ENCODE measurements at places on chromosomes 2 and 18. TPM values are rescaled to one million over a fixed set of nuclear protein-coding genes. Genes with fewer than 3 reads are reported as not detected.

DNA sequence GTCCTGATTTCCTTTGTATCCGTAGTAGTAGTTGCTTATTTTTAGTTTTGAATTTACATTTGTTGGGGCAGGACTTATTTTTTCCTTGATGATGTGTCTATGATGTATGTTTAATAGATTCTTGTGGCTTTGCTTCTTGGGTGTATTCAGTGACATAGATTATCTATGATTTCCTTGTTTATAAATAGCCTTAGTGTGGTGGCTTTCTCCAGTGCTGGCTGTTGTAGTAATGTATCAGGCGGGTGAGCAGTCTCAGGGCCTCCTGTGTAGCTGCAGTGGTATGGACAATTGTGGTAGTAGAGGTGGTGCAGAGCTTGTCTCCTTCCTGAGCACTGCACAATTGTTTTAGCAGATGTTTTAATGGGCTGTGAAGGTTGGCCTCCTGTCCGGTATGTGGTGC, 60.5 kb downstream of the SMCHD1 start:
- no peak for DNase-seq

DNA sequence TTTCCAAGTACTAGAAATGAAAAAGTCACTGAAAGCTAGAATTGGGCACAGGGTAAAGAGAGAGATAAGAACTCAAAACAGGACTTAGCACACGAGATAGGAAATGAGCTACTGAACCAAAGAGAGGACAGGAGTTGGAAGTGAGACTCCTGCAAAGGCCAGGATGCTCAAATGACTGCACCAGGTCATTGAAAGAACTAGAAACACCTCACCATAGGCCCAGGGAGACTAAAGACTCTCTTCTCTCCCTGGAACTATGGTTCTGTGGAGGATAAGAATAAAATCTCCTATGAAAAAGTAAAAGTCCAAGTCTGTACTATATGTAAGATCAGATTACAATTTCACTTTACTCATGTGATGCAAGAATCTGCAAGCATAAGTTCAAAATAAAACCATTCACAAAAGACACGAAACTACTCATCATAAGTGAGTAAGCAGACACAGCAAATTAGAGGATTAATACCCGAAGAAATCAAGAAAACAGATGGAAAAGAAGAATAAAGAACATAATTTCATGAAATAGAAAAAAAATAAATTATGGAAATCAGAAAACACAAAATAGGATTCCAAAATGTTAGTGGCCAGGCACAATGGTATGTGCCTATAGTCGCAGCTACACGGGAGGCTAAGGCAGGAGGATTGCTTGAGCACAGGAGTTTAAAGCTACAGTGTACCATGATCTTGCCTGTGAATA, 6.5 kb downstream of the NBAS start:
- no peak for DNase-seq

GRCh38 chr2:127675331-127676261, at the start of gene LIMS2:
TSS of gene LIMS2 (minus strand) at chr2:127675530. CDS start at chr2:127675024, 506 bp downstream.
- peak; percentile 71 for DNase-seq

CPLX4 gene
- total RNA-seq, result not detected

GRCh38 chr2:72956936-72957335, 39.6 kb downstream of the EMX1 start:
- DNase-seq, result no peak

- DNase-seq, result no peak
Measured at GRCh38 chr2:28185153-28185552, 207.5 kb upstream of the FOSL2 start.

DNAH6 gene
- 0.16 TPM for total RNA-seq

DNA sequence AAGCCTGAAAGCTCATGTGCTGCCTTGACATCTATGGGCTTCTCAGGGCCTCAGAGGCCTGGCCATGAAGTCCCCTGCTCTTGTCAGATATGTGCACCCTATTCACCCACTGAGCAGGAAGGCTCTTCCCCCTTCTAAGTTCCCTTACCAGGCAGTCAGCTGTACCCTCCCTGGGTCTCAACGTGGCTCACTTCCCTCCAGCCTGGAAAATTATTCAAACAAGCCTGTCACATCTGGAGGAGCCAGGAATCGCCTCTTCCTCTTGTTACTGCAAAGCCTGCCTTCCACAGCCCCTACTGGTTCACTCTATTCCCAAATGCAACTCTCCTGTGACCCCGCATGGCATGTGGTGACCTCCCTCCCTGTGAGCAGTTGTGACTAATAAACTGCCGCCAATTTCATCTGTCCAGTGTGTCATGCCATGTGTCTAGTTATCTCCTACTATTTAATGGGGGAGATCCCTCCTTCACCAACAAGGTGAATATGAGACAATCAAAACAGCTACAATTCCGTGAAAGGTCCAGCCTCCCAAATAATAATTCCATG, 8.4 kb upstream of the SERPINB8 start:
- DNase-seq, result no peak

GRCh38 chr2:233133239-233133638, 73.1 kb downstream of the INPP5D start:
- no peak for DNase-seq

- DNase-seq, result peak; percentile 78
Measured at GRCh38 chr2:234446404-234447076, 50.3 kb downstream of the ARL4C start.

GRCh38 chr18:50947899-50948298, 19.9 kb upstream of the ELAC1 start:
- DNase-seq, result no peak

DNA sequence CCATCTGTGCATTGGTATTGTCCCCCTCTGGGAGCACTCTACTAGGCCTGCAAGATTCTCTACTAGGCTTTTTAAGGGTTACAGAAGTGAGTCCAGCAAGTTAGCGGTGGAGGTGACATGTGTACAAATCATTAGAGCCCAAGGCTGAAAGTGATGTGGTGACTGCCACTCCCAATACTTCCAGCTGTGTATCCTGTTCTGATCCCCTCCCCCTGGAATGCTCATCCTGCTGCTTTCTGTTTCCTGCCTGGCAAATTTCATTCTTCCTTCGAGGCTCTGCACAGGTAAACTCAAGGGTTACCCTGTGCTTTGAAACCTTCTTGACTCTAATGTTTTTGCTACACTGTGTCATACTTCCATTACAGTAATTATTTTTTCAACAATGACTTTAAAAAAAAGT, 258.5 kb upstream of the REV1 start:
- no peak for DNase-seq

- DNase-seq, result no peak
Measured at GRCh38 chr18:79947881-79948610, 3.4 kb downstream of the SLC66A2 start.

DNA sequence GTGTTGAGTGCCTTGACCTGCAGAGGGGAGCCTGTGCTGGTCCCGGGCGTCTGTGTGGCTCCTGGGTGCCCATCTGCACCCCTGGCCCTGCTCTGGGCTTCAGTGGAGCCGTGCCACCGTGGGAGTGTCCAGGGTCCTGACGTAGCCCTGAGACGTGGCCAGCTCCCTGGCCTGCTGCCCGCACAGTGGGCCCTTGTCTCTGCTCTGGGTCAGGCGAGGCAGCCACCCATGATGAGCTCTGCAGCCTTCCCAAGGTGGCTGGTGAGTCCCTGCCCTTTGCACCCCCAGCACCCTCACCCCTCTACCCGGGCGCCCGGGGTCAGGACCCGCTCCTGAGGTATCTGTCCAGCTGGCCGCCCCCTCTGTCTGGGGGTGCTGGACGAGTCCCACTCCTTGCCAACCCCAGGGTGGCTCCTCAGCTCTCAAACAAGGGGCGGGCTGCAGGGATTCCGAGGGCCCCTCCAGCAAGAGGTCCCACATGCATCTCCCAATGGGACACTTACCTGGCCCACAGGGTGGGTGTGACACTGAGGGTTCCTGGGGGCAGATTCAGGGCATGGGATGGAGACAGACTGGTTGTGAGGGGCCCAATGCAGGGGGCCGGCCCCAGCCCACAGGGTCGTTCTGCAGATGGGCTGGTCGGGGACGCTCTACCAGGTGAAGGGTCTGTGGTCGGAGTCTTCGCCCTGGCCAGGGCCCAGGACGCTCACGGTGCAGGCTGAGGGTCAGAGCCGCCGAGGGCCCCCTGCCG, 2.4 kb downstream of the NEU4 start:
- DNase-seq, result peak; percentile 70

DNA sequence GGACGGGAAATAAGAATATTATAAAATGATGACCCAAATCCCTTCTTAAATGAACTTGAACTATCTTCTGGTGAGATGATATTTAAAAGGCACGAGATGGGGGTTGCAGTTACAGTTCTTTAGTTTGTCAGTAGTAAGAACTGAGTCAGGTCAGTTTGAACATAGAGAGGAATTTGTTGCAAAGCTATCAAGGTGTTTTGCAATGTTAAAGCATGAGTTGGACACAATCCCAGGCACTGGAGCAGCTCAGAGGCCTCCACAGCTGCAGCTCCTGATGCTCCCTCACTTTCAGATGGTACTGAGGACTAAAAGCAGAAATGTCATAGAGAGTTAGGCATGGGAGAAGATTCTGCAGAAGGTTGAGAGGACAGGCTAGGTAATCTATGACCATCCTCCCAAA, 236.0 kb downstream of the BCL2 start:
- no peak for DNase-seq

- no peak for DNase-seq
Measured at GRCh38 chr18:24627644-24628315, 167.3 kb downstream of the HRH4 start.

TGFA gene
- total RNA-seq, result 1.0 TPM

DNA sequence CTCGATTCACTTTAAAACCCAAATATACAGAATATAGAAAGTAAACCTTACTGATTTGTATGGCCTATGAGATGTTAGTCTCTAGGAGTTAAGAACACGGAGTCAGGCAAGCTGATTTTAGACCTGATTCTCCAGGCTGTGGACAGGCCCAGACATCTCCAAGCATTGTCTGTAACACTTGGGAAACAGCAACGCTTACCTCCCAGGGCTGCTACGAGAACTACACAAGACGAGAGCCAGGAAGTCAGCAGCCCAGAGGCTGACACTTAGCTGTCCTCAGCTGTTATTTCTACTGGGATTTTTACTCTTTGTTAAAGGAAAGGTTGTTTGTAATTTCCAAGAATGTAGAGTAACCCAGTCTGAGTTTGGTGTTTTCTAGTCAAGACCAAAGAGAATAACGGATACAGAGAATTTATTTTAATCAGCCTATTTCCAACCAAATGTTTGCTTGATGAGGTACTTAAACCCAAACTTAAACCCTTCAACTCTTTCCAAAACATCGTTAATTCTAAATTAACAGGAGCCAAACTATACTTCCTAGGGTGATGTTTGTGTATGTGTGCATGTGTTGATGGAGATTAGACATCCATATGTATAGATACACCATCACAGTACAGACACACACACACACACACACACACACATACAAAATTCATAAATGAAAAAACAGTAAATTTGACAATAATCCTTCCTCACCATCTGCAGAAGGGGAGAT, 123.4 kb downstream of the LAMA1 start:
- DNase-seq, result no peak

DNA sequence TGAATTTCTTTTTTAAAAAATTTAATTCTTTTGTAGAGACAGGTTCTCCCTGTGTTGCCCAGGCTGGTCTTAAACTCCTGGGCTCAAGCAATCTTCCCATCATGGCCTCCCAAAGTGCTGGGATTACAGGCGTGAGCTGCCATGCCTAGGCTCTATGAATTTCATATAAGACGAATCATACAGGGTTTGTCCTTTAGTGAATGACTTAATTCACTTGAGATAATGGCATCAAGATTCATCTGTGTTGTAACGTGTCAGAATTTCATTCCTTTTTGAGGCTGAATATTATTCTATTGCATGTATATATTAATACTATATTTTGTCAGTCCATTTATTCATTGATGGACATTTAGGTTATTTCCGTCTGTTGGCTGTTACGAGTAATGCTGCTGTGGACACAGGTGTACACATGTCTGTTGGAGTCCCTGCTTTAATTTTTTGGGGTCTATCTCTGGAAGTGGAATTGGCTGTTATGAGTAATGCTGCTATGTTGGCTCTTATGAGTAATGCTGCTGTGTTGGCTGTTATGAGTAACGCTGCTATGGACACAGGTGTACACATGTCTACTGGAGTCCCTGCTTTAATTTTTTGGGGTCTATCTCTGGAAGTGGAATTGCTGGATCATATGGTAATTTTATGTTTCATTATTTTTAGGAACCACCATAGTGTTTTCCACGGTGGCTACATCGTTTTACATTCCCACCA, 210.6 kb downstream of the CAMKMT start:
- DNase-seq, result no peak

DNA sequence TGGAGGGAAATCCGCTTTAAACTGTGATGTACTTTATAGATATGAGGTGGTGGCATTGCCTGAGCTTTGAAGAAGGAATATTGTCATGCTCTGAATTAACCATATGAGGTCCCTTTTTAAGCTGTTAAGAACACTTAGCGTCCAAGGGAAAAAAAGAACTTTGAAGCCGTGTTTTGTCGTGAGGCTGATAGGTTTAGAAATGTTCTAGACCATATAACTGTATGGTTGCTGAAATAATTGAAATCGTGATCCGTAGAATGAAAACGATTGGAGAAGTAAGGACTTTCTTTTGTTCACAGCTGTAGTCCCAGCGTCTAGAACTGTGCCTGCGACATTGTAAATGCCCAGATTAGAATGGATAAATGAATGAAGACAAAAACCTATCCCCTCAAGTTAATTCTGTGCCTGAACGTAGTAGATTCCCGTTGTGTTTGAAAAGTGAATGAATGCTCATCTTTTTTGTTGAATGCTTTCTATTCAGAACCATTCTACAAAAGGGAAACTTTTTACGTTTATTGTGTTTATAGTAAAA, 1.5 kb downstream of the SMCHD1 start:
- DNase-seq, result no peak

- DNase-seq, result no peak
Measured at GRCh38 chr2:108922141-108922915, 66.7 kb downstream of the EDAR start.

DNA sequence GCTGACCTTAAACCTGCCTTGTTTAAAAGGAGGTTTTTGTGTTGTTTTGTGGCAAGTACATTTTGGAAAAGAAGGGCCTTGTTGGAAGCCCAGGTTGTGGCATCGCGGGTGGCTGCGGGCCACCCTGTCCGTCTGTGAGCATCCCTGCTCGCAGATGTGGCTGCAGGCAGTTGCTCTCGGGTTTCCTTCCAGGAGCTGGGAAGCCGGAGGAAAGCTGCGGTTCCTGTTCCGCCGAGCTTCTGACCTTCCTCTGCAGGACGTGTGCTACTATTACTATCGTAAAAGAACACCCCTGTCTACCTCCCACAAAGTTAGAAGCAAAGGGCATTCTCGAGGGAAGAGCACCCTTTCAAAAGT, 766 bp downstream of the MFF start:
- peak; percentile 22 for DNase-seq

DNA sequence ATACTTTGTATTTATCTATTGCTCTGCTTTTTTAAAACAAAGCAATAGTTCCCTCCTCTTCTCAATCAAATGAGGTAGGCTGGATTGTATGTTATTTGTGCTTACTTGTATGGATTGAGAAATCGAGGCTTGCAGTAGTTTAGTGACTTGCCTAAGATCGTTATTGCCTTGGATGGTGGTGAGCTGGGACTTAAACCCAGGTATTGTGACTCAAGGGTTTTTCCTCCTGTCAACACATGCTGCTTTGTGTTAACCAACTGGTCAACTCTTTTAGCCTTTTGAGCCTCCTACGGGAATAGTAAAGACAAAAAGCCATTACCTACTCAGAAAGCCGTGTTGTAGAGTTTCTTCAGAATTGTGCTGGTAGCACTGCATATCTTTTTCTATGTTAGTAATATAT, 95.2 kb upstream of the THUMPD2 start:
- DNase-seq, result no peak

ANO7 gene
- total RNA-seq, result 1.2 TPM

MDH1B gene
- total RNA-seq, result 0.80 TPM

Measured in left cardiac atrium (tissue), 4 donors.